ENCODE measurements at places on chromosomes 5 and 9.

GRCh38 chr9:27792971-27793689, 219.8 kb upstream of the C9orf72 start:
- DNase-seq = no peak

- no peak for DNase-seq
Measured at GRCh38 chr5:127085371-127085770, 12.1 kb upstream of the C5orf63 start.

DNA sequence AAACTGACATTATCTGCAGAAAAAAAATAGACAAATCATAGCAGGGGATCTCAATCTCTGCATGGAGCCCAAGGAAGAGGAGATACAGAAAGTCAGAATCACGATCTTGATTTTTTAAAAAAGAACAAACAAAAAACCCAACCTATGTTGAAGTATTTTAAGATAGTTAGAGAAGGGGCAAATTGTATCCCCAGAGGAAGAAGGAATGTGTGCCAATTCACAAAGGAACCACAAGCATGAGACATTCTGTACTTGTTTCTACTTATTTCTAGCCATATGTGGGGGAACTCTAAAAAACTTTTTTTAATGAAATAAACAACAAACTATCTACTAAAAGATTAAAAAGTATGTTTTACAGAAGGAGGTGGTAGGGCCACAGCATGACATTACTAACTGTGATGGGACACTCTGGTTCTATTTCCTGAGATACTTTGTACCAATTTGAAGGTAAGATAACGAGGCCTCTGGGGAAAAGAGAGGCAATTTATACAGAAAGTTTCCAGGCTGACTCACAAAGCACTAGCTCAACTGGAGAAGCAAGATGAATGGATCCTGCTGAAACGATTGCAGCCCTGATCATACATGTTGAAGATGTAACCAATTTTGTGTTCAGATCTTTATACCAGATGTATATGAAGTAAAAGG, 22.5 kb downstream of the RANBP3L start:
- no peak for DNase-seq

DNA sequence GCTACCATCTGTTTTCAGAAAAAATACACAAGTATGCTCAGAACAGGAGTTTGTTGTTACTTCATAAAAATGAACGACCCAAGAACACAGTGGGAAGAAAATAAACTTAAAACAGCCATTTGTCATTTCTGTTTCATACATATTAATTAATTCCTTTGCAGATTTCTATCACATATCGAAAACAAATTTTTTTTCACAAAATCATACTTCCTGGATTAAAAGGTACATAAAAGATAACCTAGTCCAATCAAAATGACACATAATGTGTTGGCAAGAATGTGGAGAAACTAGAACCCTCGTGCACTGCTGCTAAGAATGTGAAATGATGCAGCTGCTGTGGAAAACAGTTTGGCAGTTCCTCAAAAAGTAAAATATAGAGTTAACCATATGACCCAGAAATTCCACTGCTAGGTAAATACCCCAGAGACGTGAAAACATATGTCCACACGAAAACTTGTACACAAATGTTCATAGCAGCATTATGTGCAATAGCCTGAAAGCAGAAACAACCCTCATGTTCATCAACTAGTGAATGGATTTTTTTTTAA, 46.0 kb downstream of the MYO10 start:
- DNase-seq = no peak

GRCh38 chr9:38038307-38039089, 30.5 kb downstream of the SHB start:
- DNase-seq = no peak

DNA sequence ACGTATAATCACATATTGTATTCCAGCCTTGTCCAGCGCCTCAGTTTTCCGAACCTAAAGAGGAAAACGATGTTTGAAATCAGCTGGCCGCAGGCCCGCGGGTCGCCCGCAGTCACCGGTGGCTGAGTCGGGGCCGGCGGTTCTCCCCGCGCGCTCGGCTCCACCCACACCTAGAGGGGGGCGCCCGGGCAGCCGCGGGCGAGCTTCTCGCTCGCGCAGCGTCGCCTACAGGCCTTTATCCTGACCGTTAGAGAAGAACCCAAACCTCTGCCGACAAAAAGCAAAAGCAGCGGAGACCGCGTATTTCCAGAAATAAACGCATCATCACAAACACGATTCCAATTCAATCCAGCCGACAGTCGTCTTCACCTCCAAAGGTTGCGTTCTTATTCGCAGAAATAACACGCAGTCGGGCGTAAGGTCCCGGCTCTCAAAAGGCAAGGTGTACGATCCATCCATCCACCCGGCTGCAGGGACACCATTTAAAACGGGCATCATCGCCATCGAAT, 725 bp upstream of the NIPBL start:
- DNase-seq = no peak
